ENCODE measurements at places on chromosomes 5 and 9. TPM values are rescaled to one million over a fixed set of nuclear protein-coding genes. Genes with fewer than 3 reads are reported as not detected.
A peak's percentile ranks its signal among the peaks of the same experiment; 100 is the strongest.

FBXW5 gene
- 64.1 TPM for polyA plus RNA-seq

PCDHA9 gene
- polyA plus RNA-seq = not detected

- H3K4me3 ChIP-seq = no peak overlapping the region
- H3K36me3 ChIP-seq = no peaks in the 10 kb centered on the region
- H3K27ac ChIP-seq = no peak overlapping the region
- no peaks in the 10 kb centered on the region for H3K27me3 ChIP-seq
- no peak for DNase-seq
- H3K4me1 ChIP-seq = peaks cover 6% of the 10 kb centered on the region
Observed at GRCh38 chr9:129952337-129952736, 90.7 kb downstream of the FNBP1 start.

DNA sequence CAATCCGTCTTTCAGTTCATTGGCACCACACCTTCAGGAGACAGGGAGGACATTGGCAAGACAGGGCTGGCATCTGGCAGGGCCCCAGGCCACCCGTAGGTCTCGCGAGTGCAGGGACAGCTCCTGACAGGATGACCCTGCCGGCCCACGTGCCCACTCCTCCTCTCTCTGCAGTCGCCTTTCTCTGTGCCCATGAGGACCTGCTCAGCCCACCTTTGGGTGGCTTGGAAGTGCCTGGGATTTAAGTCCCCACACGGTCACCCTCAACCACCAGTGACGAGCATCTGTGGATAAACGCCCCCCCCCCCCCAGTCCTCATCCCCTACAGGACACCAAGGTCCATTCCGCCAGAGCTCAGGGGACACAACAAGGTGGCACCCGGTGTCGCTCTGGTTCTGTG is 4.1 kb downstream of the MRPL36 start:
- no peaks in the 10 kb centered on the region for H3K27me3 ChIP-seq
- H3K4me1 ChIP-seq = peaks cover 5% of the 10 kb centered on the region
- H3K27ac ChIP-seq = no peak overlapping the region
- H3K4me3 ChIP-seq = no peak overlapping the region
- DNase-seq = no peak

DNA sequence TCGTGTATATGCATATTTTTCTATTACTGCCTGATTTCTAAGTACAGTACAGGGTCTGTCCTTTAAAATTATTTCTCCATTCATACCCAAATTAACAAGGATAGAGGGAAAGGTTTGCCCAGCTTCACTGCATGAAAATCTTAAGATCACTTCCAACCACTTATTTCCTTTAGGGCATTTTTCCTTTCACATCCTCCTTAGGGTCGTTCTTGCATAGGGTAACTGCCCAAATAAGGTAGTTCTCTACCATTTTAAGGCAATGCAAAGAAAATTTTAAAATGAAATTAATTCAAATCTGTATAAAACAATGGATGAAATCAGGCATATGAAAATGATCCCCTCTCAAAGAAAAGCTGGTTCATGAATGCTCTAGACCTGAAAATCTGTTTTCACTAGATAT is 4.1 kb upstream of the CDC20B start:
- H3K4me3 ChIP-seq = no peak overlapping the region
- peaks cover 4% of the 10 kb centered on the region for H3K4me1 ChIP-seq
- H3K36me3 ChIP-seq = no peaks in the 10 kb centered on the region

- H3K27ac ChIP-seq = no peak overlapping the region
- no peak overlapping the region for H3K4me3 ChIP-seq
- H3K36me3 ChIP-seq = no peaks in the 10 kb centered on the region
- H3K27me3 ChIP-seq = no peaks in the 10 kb centered on the region
Observed at GRCh38 chr5:95445995-95446394, 54.8 kb downstream of the FAM81B start.

DNA sequence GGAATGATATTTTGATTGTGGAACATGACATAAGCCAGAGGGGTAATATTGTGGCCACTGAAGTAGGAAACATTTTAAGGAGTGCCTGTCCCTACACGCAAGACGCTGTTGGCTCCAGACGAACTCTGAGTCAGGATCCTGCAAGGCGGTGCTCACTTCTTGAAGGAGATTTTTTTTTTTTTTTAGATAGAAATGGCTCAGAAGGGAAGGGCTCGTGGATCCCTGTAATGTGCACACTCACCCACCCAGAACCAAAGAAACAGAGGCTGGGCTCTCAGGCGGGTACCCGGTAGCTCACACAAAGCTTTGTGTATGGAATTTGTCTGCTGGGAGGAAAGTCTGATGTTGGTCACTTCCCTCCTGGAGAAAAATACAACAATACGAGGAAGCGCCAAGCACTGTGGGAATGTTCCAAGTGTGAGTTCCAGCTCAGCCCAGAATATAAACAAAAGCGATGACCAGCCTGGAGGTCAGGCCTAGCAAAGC is 25.7 kb downstream of the RAPGEF1 start:
- no peaks in the 10 kb centered on the region for H3K27me3 ChIP-seq
- no peaks in the 10 kb centered on the region for H3K4me1 ChIP-seq
- DNase-seq = peak; percentile 51
- H3K4me3 ChIP-seq = no peak overlapping the region
- no peak overlapping the region for H3K27ac ChIP-seq

DNA sequence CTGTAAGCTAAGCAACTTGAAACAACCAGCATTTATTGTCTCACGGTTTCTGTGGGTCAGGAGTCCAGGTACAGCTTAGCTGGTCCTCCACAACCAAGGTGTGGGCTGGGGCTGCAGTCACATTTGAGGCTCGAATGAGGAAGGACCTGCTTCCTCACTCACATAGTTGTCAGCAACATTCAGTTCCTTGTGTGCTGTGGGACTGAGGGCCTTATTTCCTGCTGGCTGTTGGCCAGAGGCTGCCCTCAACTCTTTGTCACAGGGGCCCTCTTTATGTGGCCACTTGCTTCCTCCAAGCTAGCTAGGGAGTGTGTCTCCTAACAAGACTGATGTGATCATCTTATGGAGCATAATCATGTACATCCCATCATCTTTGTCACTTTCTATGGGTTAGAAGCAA is 29.2 kb upstream of the SEMA4D start:
- DNase-seq = no peak
- H3K4me3 ChIP-seq = no peak overlapping the region
- H3K27me3 ChIP-seq = no peaks in the 10 kb centered on the region
- H3K27ac ChIP-seq = no peak overlapping the region

- no peaks in the 10 kb centered on the region for H3K27me3 ChIP-seq
- no peaks in the 10 kb centered on the region for H3K4me1 ChIP-seq
- peak within 1 kb of the TSS; percentile 17 for H3K4me3 ChIP-seq
- no peak within 1 kb of the TSS for H3K27ac ChIP-seq
- no peak for DNase-seq
- H3K36me3 ChIP-seq = no peaks in the 10 kb centered on the region
Observed at GRCh38 chr5:141363952-141364660, at the start of gene PCDHGA5. PCDHGA5 (plus strand) TSS chr5:141364162; CDS start chr5:141364331, 169 bp downstream.

DNA sequence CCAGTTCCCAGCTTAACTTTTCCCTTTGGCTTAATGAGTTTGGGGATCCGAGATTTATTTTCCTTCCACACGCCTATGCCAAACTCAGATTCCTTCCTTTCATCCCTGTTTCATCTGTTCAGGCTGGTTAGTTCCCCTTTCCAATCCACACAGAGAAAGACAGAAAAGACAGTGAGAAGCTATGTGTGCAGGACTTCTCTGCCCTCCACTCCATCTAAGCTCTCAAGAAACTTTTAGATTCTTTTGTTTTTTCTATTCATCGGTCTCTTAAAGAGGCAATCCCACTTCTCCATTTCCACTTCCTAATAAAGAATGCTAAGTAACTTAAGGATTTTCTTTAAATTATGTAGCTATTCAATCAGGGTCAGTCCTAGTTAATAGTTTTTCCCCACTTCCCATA is 11.2 kb downstream of the ITGA1 start:
- H3K4me1 ChIP-seq = peaks cover 4% of the 10 kb centered on the region
- no peaks in the 10 kb centered on the region for H3K36me3 ChIP-seq
- peak overlapping the region; percentile 49 for H3K4me3 ChIP-seq
- H3K27ac ChIP-seq = peak overlapping the region; percentile 90
- no peaks in the 10 kb centered on the region for H3K27me3 ChIP-seq

GRCh38 chr9:134549336-134549735 is 92.3 kb upstream of the COL5A1 start:
- no peaks in the 10 kb centered on the region for H3K27me3 ChIP-seq
- H3K4me3 ChIP-seq = no peak overlapping the region
- H3K27ac ChIP-seq = no peak overlapping the region
- H3K36me3 ChIP-seq = no peaks in the 10 kb centered on the region
- H3K4me1 ChIP-seq = peaks cover 5% of the 10 kb centered on the region

GRCh38 chr5:163387589-163388343 is 49.6 kb upstream of the CCNG1 start:
- H3K27me3 ChIP-seq = no peaks in the 10 kb centered on the region
- no peak overlapping the region for H3K27ac ChIP-seq
- no peak overlapping the region for H3K4me3 ChIP-seq
- no peaks in the 10 kb centered on the region for H3K36me3 ChIP-seq

DNA sequence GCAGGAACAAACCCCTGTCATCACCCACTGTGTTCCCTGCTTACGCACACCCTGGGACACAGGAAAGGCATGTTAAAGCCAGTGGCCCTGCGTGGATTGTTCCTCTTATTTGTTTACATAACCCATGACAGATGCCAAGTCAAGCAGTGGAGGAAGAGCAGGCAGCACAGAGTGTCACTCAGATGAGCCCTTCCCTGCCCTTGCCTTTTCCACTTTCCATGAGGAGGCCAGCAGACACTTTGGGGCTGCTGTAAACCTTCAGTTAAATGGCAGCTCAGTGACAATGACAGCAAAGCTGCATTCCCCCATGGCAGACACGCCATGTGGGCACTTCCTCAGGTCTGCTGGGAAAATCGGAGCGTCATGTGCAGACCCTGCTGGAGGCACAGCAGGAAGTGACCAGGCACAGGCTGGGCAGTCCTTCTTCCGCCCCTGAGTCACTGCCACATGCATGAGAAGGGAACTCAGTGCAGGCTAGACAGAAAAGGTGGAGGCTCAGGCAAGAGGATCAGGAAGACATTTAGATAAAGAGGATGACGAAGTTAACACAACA is 216.8 kb upstream of the PIK3R1 start:
- no peaks in the 10 kb centered on the region for H3K27me3 ChIP-seq
- no peak overlapping the region for H3K4me3 ChIP-seq
- no peak for DNase-seq
- H3K36me3 ChIP-seq = no peaks in the 10 kb centered on the region
- H3K27ac ChIP-seq = no peak overlapping the region

DNA sequence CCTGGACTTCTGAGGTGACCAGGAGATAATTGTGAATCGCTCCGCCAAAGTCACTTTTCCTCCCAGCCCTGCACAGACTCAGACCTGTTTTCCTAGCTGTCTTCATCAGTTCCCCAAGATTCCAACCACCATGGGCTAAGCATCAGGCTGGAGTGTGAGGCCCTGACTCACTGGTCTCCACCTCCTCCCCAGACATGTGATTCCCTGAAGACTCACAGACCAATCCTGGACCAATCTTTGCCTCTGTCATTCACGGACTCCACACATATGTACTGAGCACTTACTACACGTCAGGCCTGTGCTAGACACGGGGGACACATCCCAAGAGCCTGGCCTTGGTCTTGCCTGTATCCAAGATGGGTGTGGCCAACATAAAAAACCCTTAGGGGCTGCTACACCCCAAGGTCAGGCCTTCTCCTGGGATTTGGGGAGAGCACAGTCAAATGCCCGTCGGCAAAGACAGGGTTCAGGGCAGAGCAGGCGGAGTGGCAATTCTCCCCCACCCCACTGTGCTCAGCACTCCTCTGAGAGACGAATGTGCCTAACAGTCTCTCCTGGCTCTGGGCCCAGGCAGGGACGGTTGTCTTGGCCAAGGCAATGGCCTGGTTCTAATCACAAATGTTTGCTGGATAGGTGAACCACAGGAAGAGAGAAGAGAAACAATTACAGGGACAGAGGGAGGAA is 11.9 kb downstream of the EEIG1 start:
- H3K4me3 ChIP-seq = no peak overlapping the region
- no peaks in the 10 kb centered on the region for H3K27me3 ChIP-seq
- peak overlapping the region; percentile 28 for H3K27ac ChIP-seq
- H3K4me1 ChIP-seq = peaks cover 74% of the 10 kb centered on the region
- no peaks in the 10 kb centered on the region for H3K36me3 ChIP-seq
- DNase-seq = no peak

- H3K4me1 ChIP-seq = no peaks in the 10 kb centered on the region
- DNase-seq = no peak
- no peaks in the 10 kb centered on the region for H3K27me3 ChIP-seq
- no peak overlapping the region for H3K27ac ChIP-seq
Observed at GRCh38 chr5:173733831-173734501, 117.5 kb upstream of the BOD1 start.

GRCh38 chr5:107616213-107616612 is 54.5 kb downstream of the EFNA5 start:
- H3K27ac ChIP-seq = no peak overlapping the region
- H3K27me3 ChIP-seq = no peaks in the 10 kb centered on the region
- H3K4me3 ChIP-seq = no peak overlapping the region
- DNase-seq = no peak
- no peaks in the 10 kb centered on the region for H3K4me1 ChIP-seq

GRCh38 chr5:39107350-39107749 is 33.2 kb upstream of the RICTOR start:
- DNase-seq = no peak
- no peaks in the 10 kb centered on the region for H3K27me3 ChIP-seq
- H3K27ac ChIP-seq = no peak overlapping the region

GRCh38 chr9:19967216-19967887 is 178.5 kb upstream of the SLC24A2 start:
- H3K27me3 ChIP-seq = no peaks in the 10 kb centered on the region
- H3K36me3 ChIP-seq = no peaks in the 10 kb centered on the region
- H3K4me1 ChIP-seq = no peaks in the 10 kb centered on the region
- no peak overlapping the region for H3K27ac ChIP-seq

DNA sequence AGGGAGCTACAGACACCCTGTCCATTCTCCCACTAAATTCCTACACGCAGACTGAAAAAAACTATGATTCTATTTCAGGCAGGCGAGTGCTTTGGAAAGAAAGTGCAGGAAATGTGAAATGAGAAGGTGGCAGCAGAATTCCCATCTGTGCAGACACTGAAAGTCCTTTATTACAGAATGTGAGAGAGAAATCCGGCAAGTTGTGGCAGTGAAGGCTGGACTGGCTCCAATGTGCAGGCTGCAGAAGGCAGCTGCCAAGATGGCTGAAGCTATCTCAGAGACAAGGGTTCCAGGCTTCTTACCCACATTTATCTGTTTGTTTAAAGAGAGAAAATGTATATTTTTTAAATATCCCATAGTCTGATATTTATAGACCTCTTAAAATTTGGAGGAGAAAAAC is 161.8 kb upstream of the VLDLR start:
- no peak for DNase-seq
- peaks cover 2% of the 10 kb centered on the region for H3K4me1 ChIP-seq
- no peak overlapping the region for H3K27ac ChIP-seq
- H3K27me3 ChIP-seq = no peaks in the 10 kb centered on the region
- no peak overlapping the region for H3K4me3 ChIP-seq

DNA sequence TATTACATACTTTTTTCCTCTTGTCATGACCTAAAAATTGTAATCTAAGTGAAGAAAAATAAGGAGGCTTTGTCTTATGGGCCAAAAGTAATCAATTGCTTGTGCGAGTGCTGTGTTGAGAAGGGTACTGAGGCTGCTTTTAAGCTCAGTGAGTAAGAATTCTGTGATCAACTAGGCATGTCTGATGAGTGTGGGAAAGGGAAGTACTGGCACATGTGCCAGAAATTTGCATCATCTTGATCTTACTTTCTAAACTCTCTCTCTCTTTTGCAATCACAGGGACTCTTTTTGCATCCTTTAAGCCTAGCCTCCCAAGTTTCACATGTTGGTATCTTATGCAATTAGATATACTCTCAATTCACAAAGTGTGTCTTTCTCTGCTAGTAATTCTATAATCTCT is 329.9 kb downstream of the KIF4B start:
- H3K4me1 ChIP-seq = no peaks in the 10 kb centered on the region
- no peak for DNase-seq
- H3K27ac ChIP-seq = no peak overlapping the region
- H3K27me3 ChIP-seq = no peaks in the 10 kb centered on the region
- no peaks in the 10 kb centered on the region for H3K36me3 ChIP-seq
- H3K4me3 ChIP-seq = no peak overlapping the region

GRCh38 chr5:104540448-104540847 is 977.9 kb upstream of the NUDT12 start:
- no peaks in the 10 kb centered on the region for H3K27me3 ChIP-seq
- no peak overlapping the region for H3K4me3 ChIP-seq
- H3K4me1 ChIP-seq = peaks cover 3% of the 10 kb centered on the region
- peak; percentile 16 for DNase-seq

All from ovary (tissue), 10 donors.